Activated B cell treated with CpG ODN at 0.5 μM for 24 hours (primary cell): ENCODE measurements at places on chromosomes 2 and 18. TPM values are rescaled to one million over a fixed set of nuclear protein-coding genes. Genes with fewer than 3 reads are reported as not detected.

The DSG4 gene
- total RNA-seq, result not detected in 2 replicates

The CNGA3 gene
- total RNA-seq, result not detected in 2 replicates

The PTPRM gene
- total RNA-seq, result 0.64 and 1.00 TPM in 2 replicates

The SPP2 gene
- total RNA-seq, result not detected in 2 replicates

The KIF1A gene
- not detected in 2 replicates for total RNA-seq

The MC5R gene
- total RNA-seq, result not detected in 2 replicates

The DHRS9 gene
- total RNA-seq, result 0.71 and 1.2 TPM in 2 replicates

The IKZF2 gene
- 51.5 and 60.2 TPM in 2 replicates for total RNA-seq

The SLC5A7 gene
- not detected in 2 replicates for total RNA-seq

The VWC2L gene
- total RNA-seq, result not detected in 2 replicates

The COL4A3 gene
- total RNA-seq, result 15.5 and 18.3 TPM in 2 replicates

The TOGARAM2 gene
- 0.22 TPM in 1 of 2 replicates, not detected in the other for total RNA-seq

The CCDC141 gene
- total RNA-seq, result 32.1 and 38.8 TPM in 2 replicates

The CPLX4 gene
- total RNA-seq, result not detected in 2 replicates

The SPATA3 gene
- total RNA-seq, result not detected in 2 replicates

The SP140 gene
- 295 and 330 TPM in 2 replicates for total RNA-seq

The EPC2 gene
- total RNA-seq, result 52.1 and 52.6 TPM in 2 replicates

The GDF7 gene
- 5.9 and 6.7 TPM in 2 replicates for total RNA-seq
